ENCODE measurements at places on chromosomes 16 and 17.
A peak's percentile ranks its signal among the peaks of the same experiment; 100 is the strongest.

- no peak for DNase-seq
Measured at GRCh38 chr16:73231944-73232554, 184.1 kb upstream of the ZFHX3 start.

- DNase-seq, result no peak
Measured at GRCh38 chr17:53707566-53707965, 115.2 kb upstream of the KIF2B start.

DNA sequence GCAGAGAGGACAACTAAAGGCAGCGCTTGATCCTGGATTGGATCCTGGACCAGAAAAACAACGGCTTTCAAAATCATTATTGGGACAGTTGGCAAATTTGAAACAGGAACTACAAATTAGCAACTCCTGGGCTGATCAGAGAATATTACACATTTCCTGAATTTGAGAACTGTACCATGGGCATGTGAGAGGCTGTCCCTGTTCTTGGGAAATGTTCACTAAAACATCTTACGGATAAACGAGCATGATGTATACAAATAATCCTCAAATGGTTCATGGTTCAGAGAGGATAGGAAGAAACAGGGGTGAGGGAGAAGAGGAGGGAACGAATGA is 2.3 kb upstream of the ITGAE start:
- no peak for DNase-seq

- DNase-seq, result no peak
Measured at GRCh38 chr16:17557480-17557879, 86.7 kb upstream of the XYLT1 start.

DNA sequence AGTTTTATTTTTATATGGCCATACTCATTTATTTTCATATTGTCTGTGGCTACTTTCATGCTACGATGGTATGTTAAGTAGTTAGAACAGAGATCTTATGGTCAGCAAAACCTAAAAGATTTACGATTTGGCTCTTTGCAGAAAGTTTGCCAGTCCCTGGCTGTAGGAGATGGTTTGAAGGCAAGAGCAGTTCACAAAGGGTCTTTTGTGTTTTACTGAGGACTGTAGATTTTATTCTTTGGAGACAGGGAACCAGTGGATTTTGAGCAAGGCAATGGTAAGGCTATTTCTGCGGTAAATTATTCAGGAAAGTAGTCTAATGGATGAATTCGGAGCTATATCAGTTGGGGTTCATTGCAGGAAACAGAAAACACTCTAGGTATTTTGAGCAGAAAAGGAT is 90.7 kb downstream of the WWP2 start:
- DNase-seq, result no peak

DNA sequence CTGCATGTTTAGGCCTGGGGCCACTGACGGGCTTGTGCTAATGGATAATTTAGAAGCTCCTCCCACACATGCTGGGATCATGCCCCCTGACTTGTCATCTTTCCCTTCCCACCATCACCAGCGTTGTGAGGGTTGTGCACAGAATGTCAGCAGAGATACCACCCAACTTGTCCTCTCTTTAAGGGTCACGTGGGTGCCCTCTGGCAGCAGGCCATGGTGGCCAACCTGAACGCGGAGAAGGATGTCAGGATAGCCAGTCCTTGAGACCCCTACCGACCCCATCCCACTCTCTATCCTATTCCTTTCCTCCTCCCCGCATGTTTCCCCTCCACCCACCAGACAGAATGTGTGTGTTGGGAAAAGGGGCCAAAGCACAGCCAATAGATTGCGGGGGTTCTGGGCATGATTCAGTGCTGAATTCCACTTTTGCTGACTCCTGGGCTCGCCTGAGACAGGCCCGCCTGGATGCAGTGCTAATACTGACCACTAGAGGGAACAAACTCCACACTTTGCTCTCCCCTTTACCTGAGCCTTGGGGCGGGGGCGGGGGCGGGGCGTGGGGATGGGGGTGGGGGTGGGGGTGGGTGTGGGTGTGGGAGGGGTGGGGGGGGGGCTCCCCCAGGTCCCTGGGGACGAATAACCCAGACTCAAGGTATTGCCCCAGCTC is at the start of gene GH2:
Gene GH2, minus strand, starts transcription at position 10 of the 667 bp plus-strand sequence. CDS start 143 bp downstream, outside the sequence.
- DNase-seq, result peak; percentile 51

DNA sequence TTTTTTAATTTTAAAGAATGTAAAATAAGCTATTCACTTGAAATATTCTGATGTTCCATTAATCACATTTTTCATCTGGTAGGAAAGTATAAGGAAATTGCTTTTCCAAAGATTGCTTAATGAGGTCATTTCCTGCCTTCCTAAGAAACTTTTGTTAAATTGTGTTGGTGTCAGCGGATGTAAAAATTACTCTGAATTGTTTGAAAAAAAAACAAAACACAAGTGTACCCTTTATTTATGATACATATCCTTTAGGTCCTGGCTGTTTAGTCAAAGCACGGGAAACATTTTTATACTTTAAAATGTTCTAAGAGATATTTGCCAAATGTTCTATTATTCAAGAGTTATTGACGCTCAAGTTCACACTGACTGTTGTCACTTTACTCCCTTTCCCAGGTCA is 1357.4 kb upstream of the GOT2 start:
- DNase-seq, result no peak

GRCh38 chr16:30782486-30783279 is 4.3 kb downstream of the ZNF629 start:
- DNase-seq, result no peak
